ENCODE measurements at places on chromosomes 3 and 15. TPM values are rescaled to one million over a fixed set of nuclear protein-coding genes. Genes with fewer than 3 reads are reported as not detected.

Gene CLDN16
- total RNA-seq, result under 0.01 TPM

Gene SLC6A1
- total RNA-seq, result not detected

Gene C3orf20
- total RNA-seq, result not detected

Gene FOXL2NB
- not detected for total RNA-seq

Gene INKA1
- total RNA-seq, result 3.3 TPM

Gene ALDH1L1
- total RNA-seq, result not detected

Gene NME9
- total RNA-seq, result not detected

Gene SAMD7
- not detected for total RNA-seq

Gene PEAK1
- total RNA-seq, result 91.8 TPM

Gene IL16
- 5.0 TPM for total RNA-seq

Gene DPPA2
- total RNA-seq, result not detected

Gene ANP32A
- total RNA-seq, result 46.2 TPM

Gene ECE2
- total RNA-seq, result not detected

Gene C3orf80
- 0.26 TPM for total RNA-seq

Gene GOLGA8A
- total RNA-seq, result 9.0 TPM

Gene DCUN1D1
- 26.6 TPM for total RNA-seq

Gene GYG1
- total RNA-seq, result 43.1 TPM

Gene THRB
- 7.4 TPM for total RNA-seq

Gene AQR
- 18.2 TPM for total RNA-seq

Gene IGF2BP2
- total RNA-seq, result 26.2 TPM

Gene SLC24A5
- total RNA-seq, result not detected

Gene ATP10A
- total RNA-seq, result 12.7 TPM

Gene PRTG
- 4.0 TPM for total RNA-seq

Gene RARB
- 9.4 TPM for total RNA-seq

Gene LRRC34
- 1.8 TPM for total RNA-seq

Gene KCNMB3
- total RNA-seq, result 1.5 TPM

Gene MUC4
- not detected for total RNA-seq

Gene ITIH1
- total RNA-seq, result not detected

Gene SLCO2A1
- under 0.01 TPM for total RNA-seq

Gene UPK1B
- total RNA-seq, result not detected

Gene ADGRG7
- total RNA-seq, result not detected

Gene SRGAP3
- total RNA-seq, result 10.0 TPM

Gene STRC
- total RNA-seq, result 0.17 TPM

Gene CSK
- total RNA-seq, result 16.2 TPM

Gene TNIK
- 39.3 TPM for total RNA-seq

Gene APEH
- total RNA-seq, result 110 TPM

Gene FYTTD1
- 32.6 TPM for total RNA-seq
